ENCODE measurements at places on chromosomes 11 and 22. TPM values are rescaled to one million over a fixed set of nuclear protein-coding genes. Genes with fewer than 3 reads are reported as not detected.

DNA sequence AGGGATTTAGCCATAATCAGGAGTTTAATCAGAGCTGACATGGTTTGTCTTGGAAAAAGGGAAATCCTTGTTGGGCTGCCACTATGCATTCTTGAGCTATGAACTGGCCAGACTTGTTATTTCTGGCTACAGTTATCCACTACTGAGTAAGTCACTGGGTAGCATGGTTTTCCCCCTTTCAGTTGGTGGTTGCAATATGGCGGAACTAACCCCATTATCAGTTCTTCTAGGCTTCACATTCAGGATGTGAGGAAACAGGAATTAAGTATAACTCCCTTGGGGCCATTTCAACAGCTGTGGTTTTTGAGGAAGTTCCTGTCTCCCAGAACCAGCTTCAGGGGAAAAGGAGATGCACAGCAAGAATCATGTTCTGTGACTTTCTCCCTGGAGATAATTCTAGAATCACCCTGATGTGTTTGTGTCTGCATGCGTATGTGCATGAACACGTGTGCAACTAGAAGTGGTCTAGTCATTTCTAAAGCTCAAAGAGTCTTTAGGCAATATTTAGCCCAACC lies 103.0 kb upstream of the CD44 start:
- no peak for DNase-seq

GRCh38 chr22:31233001-31233400 lies 20.9 kb downstream of the LIMK2 start:
- no peak for DNase-seq

CRYBA4 gene
- polyA plus RNA-seq = not detected

- DNase-seq = no peak
Observed at GRCh38 chr11:34309965-34310364, 47.8 kb downstream of the ABTB2 start.

C11orf97 gene
- polyA plus RNA-seq = not detected

ABCC8 gene
- 2.2 TPM for polyA plus RNA-seq

Measured in muscle of back (tissue), 13 donors.